MG63 (cell line): ENCODE measurements at places on chromosomes 3 and 15. TPM values are rescaled to one million over a fixed set of nuclear protein-coding genes. Genes with fewer than 3 reads are reported as not detected.
A peak's percentile ranks its signal among the peaks of the same experiment; 100 is the strongest.

DNA sequence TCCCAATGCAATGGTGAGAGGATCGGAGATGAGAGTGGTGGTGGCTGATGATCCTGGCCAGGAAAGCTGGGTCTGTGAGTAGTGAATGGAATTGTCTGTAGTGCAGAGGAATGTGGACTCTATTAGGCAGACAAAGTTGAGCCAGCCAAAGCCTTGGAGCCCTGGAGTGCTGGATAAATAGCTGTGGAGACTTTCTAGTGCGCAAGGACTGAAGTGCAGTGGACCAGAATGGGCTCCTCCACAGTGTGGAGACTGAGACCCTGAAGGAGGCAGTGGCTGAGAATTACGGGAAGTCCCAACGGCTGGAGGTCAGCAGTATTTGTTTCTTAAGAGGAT, 874 bp downstream of the ZNF662 start:
- DNase-seq: no peak

- no peak for DNase-seq
These were observed 26.9 kb upstream of the CACNA2D2 start for GRCh38 chr3:50530001-50530970.

- DNase-seq: peak; percentile 14
These were observed 141.8 kb upstream of the ICE2 start for GRCh38 chr15:60620708-60621107.

DNA sequence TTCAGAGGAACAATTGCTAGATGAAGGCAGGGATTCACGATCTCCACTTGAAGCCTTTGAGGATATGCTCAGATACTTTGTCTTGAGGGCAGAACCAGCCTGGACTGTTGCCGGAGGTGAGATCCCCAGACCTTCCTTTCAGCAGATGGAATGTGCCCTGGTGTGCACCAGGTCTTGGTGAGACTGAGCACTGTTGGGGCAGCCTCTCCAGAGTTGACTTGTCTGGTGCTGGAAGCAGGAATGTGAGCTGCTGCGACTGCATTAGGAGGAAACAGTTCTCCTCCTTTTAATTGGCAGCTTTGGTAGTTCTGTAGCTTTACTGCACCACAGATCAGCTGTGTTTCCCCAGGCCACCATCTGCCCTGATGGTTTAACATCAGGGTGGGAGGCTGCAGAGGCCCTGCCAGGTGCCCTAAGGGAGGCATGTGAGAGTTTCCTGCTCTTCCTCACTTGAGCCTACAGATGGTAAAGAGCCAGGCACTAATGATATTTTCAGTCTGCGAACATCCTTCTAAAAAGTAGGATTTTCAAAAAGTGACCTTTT, 58.5 kb downstream of the CTDSPL start:
- DNase-seq: no peak

- no peak for DNase-seq
These were observed 42.1 kb downstream of the ABHD5 start for GRCh38 chr3:43732747-43733425.

- DNase-seq: no peak
These were observed 93.6 kb upstream of the COL8A1 start for GRCh38 chr3:99544786-99545281.

GRCh38 chr3:68207327-68207726, 552.9 kb upstream of the SUCLG2 start:
- no peak for DNase-seq

DNA sequence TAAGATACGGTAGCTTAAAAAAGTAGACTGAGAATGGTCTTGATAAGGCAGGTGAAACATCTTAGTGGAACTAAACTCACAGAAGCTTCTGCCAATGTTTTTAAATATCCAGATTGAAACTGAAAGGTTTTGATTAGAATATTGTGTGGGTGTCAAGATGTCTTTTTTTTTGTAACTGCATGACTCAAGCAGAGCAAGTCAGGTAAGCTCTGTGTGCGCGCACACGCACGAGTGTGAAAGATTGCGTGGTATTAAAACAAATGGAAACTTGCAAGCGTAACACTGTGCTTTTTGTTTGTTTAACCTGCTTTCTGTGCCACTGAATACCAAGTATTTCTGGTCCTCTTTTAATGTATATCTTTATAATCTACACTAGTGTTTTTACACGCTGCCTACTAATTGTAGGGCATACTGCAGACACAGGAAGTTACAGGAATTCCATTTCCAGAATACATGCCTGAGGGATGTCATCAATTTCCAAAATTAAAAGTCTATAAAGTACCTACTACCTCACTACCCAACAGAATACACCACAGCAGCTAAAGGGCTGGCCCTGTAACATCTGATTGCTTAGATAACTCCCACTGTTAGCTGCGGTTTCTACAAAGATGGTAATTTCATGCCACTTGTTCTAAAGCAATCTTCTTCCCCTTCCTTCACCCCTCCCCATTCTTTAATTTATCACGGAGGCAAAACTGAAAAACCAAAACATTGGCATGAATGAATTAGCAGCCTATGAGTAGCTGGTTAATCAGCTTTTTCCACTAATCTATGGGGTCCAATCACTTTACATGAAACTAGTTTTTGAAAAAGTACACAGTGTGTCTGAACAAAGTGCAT, 472.8 kb downstream of the SHQ1 start:
- DNase-seq: no peak

GRCh38 chr3:141920701-141921100, 44.3 kb downstream of the ATP1B3 start:
- no peak for DNase-seq

DNA sequence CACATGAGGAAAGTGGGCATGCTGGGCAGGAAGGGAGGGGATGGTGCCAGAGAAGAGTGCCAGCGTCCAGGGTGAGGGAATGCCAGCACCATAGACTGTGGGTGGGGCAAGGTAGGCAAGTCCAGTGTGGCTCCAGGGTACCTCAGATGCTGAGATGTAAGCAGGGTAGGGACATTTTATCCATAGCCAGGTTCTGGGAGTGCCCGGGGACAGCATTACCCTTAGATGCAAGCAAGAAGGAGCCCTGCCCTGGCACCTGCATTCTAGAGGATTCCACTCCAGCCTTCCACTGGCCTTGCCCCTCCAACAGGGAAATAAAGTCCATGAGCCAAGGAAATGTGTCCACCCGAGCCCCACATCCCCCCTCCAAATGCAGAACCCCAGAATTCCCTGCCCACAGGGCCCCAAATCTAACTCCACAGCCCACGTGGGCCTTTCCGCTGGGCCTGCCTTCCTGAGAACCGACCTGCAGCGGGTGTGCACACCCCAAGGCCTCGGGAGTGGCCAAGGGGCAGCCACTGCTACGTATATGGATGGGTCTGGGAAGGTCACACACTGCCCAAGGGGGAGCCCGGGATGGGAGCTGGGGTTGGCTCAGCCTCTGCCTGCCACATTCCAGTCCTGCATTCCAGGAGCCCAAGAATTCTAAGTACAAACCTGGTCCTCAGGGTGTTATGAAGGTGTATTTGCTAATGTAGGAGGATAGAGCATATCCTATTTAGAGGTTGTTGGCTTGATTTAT, 20.3 kb upstream of the CYP11A1 start:
- DNase-seq: no peak

DNA sequence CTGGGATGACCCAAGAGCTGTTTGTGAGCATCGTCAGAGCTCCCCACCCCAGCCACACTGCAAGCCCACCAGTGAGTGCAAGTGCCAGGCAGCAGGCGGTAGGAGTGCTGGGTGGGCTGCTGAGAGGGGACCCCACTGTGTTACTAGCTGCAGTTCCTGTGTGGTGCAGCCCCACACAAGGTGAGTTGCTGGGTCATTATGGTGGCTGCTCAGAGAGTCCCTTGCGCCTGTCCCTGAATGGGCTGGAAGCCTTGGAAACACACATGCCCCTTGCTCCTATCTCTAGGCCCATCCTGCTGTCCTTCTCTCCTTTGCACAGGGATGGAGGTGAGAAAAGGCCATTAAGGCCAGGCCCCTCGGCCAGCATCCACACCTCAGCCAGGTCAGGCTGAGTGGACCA, 83.7 kb downstream of the SEC22A start:
- DNase-seq: no peak

DNA sequence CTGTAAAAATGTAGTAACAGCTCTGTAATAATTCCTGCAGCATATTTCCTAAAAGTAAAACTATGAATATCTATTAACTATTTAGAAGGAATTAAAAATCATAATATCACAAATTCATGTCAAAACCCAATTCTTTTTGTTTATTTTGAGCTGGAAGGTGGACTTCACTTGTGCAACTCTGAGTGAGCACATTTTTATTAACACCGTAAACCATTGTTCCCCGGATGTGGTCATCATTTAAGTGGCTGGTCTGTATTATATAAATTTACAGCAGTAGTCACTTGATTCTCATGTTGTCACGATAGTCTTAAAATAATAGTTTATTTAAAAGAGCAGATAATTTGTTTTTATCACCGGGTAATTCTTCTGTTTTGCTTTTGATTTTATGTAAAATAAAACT, 43.0 kb upstream of the UTS2B start:
- DNase-seq: no peak

- DNase-seq: no peak
These were observed 208.8 kb downstream of the OSBPL10 start for GRCh38 chr3:31772272-31772671.

- no peak for DNase-seq
These were observed 521.2 kb downstream of the FOXP1 start for GRCh38 chr3:71062037-71062932.

DNA sequence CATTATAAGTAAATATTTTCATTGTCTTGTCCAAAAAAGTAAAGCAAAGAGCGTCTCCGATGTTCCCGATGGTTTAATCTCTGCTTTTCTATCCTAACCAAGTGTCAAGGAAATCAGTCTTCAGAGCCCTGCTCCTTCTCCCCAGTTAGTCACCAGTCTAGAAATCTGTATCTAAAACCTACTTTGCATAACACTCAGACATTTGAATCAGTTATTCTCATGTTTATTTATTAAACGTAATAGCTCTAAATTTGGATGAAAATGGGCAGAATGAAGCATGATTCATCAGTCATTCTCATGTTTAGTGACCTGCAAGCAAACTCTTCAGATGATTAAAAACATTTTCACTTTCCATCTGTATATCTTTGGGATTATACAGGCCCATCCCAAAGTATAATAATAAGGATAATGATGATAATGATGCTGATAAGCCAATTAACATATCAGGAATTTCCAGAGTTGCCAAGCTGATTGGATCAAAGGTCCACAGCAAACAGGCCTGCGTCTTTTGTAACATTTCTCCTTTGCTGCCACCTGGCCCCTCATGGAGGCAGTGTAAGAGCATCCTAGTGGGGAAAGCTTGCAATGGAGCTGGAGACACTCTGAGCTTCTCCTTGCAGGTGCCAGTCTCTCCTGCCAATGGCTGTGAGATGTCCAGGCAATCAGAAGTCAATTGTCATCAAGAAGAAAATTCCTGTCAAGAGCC, 273.9 kb downstream of the IGSF11 start:
- no peak for DNase-seq

DNA sequence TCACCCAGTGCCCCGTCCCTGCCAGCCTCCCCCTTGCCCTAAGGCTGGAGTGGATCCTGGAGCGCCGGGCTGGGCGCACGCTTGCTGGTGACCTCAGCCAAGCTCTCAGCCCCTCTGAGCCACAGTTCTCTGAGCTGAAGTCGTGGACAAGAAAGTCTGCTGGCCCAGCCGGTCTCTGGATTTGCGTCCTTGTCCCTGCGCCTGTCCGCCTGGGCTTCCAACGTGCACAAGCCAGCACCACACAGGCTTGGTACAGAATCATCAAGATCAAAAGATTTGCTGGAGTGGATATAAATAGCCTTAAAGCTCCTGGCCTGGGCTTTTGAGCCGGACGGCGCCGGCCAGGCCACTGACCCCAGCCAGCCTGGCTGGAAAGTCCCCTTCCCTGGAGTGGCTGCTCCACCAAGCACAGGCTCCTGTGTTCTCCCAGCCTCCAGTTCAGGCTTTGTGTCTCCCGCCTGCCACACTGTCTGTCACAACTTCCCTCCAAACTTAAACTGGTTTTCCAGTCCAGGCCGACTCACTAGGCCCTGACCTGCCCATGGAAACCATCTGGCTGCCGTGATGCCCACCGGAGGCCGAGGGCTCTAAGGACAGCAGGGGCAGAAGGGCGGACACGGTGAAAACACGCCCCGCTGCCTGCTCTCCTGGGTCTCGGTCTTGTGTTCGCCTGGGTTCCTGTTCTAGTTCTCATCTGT, 156.2 kb downstream of the NUP210 start:
- DNase-seq: no peak

DNA sequence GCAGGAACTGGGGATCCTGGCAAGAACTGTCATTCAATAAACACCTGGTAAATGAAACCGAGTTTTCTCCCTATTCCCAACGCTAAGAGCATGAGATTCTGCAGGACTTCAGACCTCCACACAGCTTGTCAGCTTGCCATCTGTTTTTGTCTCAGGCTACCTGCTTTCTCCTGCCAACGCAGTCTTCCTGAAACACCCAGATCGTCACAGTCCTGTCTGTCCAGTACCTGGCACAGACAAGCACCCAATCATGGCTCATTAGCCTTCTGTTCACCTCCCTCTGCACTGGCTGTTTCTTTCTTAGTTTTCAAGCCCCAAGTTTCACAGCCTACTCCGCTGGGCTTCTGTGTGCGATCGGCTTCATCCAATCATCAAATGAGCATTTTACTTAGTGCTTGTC, 5.0 kb downstream of the SLC12A8 start:
- no peak for DNase-seq

GRCh38 chr3:40192628-40193027, 116.9 kb upstream of the EIF1B start:
- DNase-seq: no peak

- no peak for DNase-seq
These were observed 41.8 kb upstream of the CCNL1 start for GRCh38 chr3:157201648-157202278.

- DNase-seq: no peak
These were observed 197.3 kb downstream of the OPA1 start for GRCh38 chr3:193790086-193790990.

Gene MOBP
- not detected in 2 replicates for total RNA-seq

Gene ST8SIA2
- total RNA-seq: not detected in 2 replicates

Gene APOD
- not detected in 2 replicates for total RNA-seq

Gene RGMA
- 0.47 TPM in 1 of 2 replicates, not detected in the other for total RNA-seq

Gene MST1
- total RNA-seq: 0.33 TPM in 1 of 2 replicates, not detected in the other

Gene ATP8B4
- not detected in 2 replicates for total RNA-seq

Gene PCSK6
- total RNA-seq: 31.3 and 48.8 TPM in 2 replicates

Gene SRGAP3
- total RNA-seq: 0.07 and 0.25 TPM in 2 replicates
